Activated T-helper 1 cell treated with anti-CD3 and anti-CD28 coated beads, Interleukin-12 subunit alpha, Interleukin-12 subunit beta, Interleukin-2, Interleukin-4 antibody, amounts not matched to agents 30 ng/mL and 10 ng/mL and 1 ng/mL, durations not matched to agents 14 hours and 24 hours and 36 hours (primary cell): ENCODE measurements at places on chromosomes 16 and 17. TPM values are rescaled to one million over a fixed set of nuclear protein-coding genes. Genes with fewer than 3 reads are reported as not detected.

DNA sequence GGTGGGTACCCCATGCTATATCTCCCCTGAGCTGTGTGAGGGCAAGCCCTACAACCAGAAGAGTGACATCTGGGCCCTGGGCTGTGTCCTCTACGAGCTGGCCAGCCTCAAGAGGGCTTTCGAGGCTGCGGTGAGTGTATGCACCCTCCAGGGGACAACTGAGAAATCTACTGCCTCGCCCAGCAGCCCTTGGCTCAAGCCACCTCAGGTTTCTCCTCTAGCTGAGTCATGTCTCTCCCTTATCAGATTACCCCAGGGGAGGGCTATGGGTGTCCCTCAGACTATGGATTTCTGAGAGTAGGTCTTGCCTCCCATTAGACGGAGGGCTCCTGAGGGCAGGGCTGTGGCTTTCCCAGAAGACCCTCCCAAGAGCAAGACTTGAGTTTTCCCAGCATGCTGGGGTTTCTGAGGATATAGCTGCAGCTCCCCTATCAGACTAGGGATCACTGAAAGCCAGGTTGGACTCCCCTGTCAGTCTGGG, 6.7 kb downstream of the NEK8 start:
- no peak for DNase-seq

The ITGAX gene
- total RNA-seq, result 63.8 and 65.0 TPM in 2 replicates

DNA sequence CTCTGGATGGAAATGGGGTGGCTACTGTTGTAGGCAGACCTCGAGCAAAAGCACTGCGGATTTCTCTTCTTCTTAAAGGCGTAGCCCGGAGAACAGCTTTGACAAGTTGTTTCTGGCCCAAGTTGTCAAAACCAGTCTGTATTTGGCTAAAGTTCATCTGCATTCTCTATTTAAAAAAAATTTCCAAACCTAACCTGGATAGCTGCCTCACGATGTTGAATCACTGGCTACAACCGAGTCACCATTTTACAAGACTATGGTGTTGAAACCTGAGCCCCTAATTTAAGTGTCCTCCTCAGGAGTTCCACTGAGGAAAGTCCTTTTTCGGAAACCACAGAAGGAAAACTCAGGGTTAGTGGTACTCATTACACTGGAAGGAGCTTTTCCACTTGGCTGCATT, 1.5 kb downstream of the SLC16A6 start:
- no peak for DNase-seq

DNA sequence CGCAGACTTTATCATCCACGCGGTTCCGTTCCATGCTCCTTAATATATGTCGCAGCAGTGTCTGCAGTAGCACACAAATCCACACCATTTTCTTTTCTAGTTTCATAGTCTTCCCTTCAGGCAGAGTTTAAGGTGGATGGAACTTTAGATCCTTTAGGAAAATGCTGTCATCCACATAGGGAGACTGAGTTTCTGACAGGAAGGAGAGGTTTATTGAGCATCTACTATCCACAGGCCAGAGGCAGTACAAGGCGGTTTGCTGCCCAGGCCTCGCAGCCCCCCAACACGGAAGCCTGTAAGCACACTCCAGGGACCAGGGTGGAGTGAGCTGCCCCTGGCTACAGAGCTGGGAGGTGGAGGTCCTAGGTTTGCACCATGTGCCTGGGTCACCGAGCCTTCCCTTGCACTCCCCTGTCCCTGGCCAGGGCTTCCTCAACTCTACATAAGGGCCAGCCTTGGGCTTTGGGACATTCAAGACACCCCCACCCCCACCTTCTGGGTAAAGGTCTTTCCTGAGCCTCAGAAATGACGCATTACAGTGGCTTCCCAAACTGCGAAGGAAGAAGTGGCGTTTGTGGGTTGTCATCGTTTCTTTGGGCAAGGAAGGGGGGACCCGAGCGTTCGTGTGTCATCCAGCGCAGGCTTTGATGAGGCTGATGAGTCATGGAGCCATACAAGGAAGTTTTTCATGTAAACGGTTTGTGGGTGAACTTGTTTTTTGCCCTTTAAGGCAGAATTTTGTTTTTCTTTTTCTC, 146.5 kb upstream of the PLCG2 start:
- peak; percentile 76 for DNase-seq

DNA sequence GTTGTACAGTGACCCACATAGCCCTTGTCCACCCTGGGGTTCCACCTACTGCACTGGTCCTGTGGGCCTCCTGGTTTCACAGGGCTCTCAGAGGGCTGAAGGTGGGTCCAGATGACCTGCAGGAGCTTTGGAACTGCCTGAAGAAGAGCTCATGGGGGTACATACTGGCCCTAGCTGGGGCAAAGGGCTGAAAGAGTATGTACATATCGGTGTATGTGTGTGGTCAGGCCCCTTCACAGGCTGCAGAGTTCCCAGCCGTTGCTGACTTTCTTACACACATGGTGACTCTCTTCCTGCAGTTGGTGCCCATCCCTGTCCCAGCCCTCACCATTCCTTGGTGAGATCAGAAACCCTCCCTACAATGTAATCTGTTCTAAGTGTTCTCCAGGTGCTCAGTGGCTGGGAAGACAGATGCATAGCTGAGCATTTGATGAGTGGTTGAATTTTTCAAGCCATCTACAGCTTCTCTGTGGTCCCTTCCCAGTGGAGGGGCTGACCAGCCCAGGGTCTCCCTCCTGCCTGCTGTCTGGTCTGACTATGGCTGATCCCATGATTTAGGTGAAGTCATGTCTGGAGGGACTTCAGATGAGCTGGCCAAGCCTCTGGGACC, 2.4 kb upstream of the NFATC3 start:
- DNase-seq, result no peak

DNA sequence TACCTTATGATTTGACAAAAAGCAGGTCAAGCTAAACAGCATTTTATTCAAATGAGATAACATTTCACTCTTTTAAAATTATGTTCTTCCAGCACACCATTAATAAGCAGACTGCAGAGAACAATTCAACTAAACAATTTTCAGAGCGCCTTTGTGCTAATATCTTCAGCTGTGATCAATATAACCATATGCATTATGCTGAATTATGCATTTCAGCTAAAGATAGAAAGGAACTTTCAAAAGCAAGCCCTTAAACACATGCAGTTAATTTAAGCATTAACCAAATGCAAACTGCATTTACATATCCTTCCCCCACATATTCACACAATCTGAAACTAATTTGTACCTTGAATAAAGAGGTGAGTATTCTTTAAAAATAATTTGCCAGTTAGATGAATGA, 41.6 kb downstream of the RPGRIP1L start:
- DNase-seq, result no peak

The PLA2G10 gene
- total RNA-seq, result not detected in 2 replicates

The KIF18B gene
- total RNA-seq, result 41.4 and 42.8 TPM in 2 replicates

The GJC1 gene
- total RNA-seq, result 4.7 and 5.7 TPM in 2 replicates

- no peak for DNase-seq
Measured at GRCh38 chr17:17079336-17079735, 37.1 kb downstream of the MPRIP start.

DNA sequence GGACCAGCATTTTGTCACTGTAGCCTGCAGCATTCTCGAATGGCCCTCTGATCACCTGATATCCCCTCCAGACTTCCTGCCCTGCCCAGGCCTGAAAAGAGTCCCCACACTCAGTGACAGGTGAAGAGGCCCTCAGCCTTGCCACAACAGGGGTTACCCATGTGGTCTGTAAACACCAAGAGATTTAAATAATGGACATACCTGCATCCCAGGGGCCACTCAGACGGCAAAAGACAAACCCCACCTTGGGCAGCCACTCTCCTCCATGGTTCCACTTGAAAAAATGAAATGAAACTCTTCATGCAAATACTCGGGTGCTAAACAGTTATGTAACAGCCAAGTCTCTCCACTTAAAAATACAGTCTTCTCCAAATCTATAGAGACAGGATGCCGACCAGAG, 22.9 kb upstream of the PECAM1 start:
- DNase-seq, result no peak

- DNase-seq, result peak; percentile 6
Measured at GRCh38 chr17:1331708-1332107, 52.2 kb downstream of the TRARG1 start.

- DNase-seq, result no peak
Measured at GRCh38 chr17:36598951-36599401, 2.4 kb upstream of the MRM1 start.

- no peak for DNase-seq
Measured at GRCh38 chr17:2057175-2057759, 2.4 kb downstream of the HIC1 start.

- no peak for DNase-seq
Measured at GRCh38 chr17:13743906-13744305, 142.2 kb upstream of the HS3ST3A1 start.

The CD300C gene
- 0.32 and 0.41 TPM in 2 replicates for total RNA-seq

- DNase-seq, result no peak
Measured at GRCh38 chr16:2990891-2991290, 10.6 kb upstream of the PKMYT1 start.

DNA sequence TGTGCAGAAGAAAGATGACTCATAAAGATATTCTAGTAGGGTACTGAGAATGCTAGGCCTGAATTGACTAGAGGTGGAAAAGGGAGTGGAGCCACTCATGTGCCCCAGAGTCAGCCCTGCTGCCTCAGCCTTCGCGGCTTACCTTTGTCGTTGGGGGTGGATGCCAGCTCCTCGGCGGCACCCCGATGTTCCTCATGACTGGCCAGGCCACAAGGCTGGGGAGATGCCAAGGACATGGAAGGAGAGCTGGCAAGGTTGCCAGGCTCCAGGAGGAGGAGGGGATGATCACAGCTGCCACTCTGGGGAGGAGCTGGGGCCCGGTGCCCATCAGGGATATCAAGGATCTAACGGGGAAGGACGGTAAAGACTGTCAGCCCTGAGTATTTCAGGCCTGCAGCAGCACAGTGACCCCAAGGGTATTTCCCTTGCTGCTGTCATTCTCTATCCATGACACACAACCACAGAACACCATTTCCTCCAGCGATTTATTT, 9.7 kb upstream of the SLC35B1 start:
- no peak for DNase-seq

- peak; percentile 62 for DNase-seq
Measured at GRCh38 chr17:14302091-14302430, 1.2 kb downstream of the HS3ST3B1 start.

DNA sequence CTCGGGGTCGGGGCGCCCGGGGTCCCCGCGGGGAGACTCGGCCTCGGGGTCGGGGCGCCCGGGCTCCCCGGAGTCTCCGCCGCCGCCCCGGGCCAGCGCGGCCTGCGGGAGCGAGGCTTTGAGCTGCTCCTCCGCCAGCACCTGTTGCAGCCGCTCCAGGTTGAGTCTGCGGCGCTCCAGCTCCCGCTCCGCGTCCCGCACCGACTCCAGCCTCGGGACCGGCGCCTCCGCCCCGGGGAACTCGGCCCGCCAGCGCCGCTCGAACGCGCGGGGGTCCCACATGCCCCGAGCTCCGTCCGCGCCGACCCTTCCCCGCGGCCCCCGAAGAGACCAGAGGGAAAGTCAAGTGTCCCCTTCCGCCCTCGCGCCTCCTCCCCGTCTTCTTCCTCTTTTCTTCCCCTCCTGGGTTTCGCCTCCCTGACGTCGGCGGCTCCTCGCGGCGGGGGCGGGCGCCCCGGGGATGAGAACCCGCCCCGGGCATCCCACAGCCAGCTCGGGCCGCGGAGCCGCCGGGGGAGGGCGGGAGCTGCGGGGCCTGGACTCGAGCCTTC, 40.8 kb upstream of the BHLHA9 start:
- peak; percentile 36 for DNase-seq

- peak; percentile 64 for DNase-seq
Measured at GRCh38 chr17:1108765-1109605, 70.8 kb downstream of the ABR start.

The KCNJ12 gene
- not detected in 2 replicates for total RNA-seq

GRCh38 chr17:78878871-78879527, 24.0 kb downstream of the CEP295NL start:
- DNase-seq, result no peak

The KRTAP4-3 gene
- total RNA-seq, result not detected in 2 replicates

The RRAD gene
- 0.83 and 0.93 TPM in 2 replicates for total RNA-seq

DNA sequence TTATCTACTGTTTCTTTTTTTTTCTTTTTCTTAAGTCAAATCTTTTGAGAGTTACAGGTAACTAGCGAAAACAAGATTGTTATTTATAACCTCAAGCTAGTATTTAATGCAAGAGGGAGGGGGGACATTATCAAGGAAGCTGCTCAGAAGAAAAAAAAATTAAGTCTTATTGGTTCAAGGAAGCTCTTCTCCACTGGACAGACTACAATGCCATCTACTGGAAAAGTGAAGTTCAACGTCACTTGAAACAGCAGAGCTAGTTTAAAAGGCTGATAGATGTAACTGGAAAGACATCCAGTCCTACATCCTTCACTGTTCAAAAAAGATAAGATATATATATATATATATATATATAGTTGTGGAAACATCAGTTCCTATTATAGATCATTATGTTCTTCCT, 418.0 kb upstream of the PSMD7 start:
- DNase-seq, result no peak

The FNDC8 gene
- not detected in 2 replicates for total RNA-seq

DNA sequence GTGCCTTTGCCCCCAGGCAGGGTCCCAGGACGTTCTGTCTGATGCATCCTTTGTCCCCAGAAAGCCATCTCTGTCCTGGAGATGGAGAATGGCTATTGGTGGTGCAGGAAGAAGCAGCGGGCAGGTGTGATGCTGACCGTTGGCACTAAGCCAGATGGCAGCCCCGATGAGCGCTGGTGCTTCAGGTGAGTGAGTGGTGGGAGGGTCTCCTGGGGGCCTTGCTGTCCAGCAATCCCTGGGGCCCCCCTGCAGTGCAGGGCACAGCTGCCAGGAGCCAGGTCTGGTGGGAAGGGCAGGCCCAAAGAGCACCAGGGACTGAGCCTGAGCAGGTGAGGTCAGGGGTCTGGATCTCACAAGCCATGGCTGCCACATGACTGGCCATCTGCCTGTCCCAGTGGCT, 18.1 kb downstream of the TRPV2 start:
- no peak for DNase-seq

- DNase-seq, result no peak
Measured at GRCh38 chr17:33460781-33461450, 167.8 kb upstream of the ASIC2 start.

The TNFRSF17 gene
- total RNA-seq, result not detected in 2 replicates

The ESRP2 gene
- total RNA-seq, result 0.10 and 0.12 TPM in 2 replicates

The KRT34 gene
- not detected in 2 replicates for total RNA-seq

GRCh38 chr16:68074850-68075555, 10.2 kb upstream of the NFATC3 start:
- DNase-seq, result peak; percentile 80

The KRTAP9-2 gene
- total RNA-seq, result not detected in 2 replicates

DNA sequence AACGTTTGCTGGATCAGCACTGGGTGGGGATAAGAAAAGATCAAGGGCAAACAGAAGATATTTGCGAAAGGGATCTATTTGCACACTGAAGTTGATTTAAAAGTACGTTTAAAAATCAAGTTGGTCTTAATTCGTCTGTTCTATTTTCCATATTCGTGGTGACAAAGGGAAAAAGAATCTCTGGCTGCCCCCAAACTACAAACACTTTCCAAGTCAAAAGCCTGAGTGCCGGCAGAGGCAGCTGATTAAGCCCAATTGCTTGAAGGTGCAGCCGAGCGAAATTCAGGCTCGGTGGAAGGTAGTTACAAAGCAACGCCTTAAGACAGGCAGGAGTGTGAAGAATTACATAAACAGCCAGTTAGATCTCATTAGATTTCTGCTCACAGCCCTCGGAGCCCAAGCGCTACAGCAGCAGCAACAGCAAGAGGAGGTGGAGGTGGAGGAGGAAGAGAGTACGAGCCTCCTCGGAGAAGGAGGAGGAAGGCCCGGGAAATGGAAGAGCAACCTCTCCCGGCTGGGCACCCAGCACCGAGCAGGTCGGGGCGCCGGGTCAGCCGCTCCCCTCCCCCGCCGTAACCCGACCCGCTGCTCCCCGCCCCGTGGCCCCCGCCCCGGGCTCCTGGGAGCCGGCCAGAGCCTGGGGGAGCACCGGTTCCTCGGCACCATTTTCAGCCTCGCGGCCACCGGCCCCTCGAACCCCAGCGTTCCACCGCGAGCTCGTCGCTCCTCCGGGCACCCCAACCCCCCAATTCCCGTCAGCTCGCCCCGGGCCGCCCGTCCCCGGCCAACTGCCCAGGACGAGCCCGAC, 890 bp downstream of the TOB1 start:
- DNase-seq, result peak; percentile 48
